Stimulated activated CD4-positive, alpha-beta T cell treated with anti-CD3 and anti-CD28 coated beads, Interleukin-1b, Interleukin-23, amount 100 ng/mL, for 24 hours (primary cell): ENCODE measurements at places on chromosomes 1 and 21.

- no peak for DNase-seq
Measured at GRCh38 chr1:89536555-89537341, 12.1 kb downstream of the LRRC8B start.

- no peak for DNase-seq
Measured at GRCh38 chr1:12621346-12622335, 3.6 kb upstream of the DHRS3 start.

DNA sequence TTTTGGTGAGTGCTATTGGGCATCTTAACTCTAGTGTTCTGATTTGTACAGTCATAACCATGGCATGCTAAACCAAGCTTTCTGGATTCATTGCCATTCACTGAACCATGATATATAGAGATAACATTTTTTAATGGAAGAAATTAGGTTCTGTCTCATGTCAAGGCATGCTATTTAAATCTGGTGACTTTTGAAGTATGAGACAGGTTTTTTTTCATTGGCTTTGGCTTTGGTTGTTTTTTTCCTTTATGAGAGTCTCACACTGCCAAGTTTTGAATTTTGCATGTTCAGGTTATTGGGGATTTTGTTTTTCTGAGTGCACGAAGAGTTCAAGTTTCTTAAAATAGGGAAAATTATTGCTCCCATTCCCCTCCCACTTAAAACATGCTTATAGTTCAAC is 141.3 kb upstream of the ADAMTS5 start:
- no peak for DNase-seq

DNA sequence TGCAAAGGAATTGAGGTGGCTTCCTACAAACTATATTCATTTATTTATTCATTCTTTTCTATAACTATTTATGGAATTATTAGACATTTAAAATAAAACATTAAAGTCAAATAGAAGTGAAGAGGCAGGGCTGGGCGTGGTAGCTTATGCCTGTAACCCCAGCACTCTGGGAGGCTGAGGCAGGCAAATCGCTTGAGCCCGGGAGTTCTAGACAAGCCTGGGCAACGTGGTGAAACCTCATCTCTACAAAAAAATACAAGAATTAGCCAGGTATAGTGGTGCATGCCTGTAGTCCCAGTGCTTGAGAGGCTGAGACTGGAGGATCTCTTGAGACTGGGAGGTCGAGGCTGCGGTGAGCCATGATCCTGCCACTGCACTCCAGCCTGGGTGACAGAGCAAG is 23.8 kb downstream of the DNM3 start:
- no peak for DNase-seq

DNA sequence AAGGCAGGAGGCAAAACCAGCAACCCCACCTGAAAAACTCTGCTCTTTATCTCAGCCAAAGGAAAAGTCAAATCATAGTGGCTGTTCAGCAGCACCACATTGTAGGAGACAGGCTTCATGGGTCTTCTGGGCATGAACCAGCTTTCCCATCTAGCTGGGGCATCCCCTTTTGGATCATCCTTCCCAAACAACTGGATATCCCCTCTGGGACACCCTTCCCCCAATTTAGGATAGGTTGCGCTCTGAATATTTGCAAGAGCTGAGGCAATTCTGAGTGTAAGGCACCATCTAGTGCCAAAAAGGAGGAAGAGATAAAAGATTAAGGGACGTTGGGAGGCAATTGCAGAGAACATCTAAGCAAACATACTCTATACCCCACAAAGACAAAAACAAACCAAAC is 295.8 kb downstream of the MATN1 start:
- no peak for DNase-seq

DNA sequence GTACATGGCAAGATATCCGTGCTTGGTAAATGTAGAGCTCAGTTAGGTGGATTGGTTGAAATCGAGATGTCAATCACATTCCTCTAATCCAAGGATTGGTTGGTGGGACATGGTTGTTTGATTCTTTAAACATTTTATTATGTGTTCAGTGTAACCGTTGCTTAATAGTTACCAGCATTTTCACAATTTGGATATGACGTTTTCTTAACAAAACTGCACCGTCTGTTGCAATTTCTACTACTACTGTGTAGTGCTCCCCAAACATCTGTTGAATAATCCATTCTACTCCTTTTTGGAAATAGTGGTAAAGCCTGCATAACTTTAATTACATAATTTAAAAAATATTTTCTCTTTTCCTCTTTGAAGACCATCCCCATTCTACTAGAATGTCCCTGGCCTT is 16.3 kb downstream of the OR2B11 start:
- DNase-seq: no peak

GRCh38 chr1:219575563-219575962 is 37.3 kb downstream of the ZC3H11B start:
- no peak for DNase-seq
